ENCODE measurements at places on chromosomes 3 and 15.
A peak's percentile ranks its signal among the peaks of the same experiment; 100 is the strongest.

DNA sequence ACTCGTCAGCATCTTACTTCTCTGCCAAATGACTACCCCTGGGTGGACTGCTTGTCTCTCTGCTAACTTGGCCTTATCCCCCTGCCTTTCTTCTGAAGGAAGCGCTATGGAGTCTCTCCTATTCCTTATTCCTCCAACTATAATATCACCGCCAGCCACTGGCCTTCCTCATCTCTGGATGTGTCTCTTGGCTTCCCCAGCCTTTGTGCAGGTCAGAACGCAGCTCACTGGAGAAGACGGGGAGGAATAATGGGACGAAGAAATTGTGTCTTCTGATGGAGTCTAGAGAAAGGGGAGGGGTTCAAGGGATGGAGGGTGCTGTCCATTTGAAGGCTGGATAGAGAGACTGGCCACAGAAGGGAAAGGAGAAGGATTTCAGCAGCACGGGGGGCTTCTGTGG lies 16.9 kb downstream of the ITGA11 start:
- H3K36me3 ChIP-seq: peaks cover 3% of the 10 kb centered on the region
- no peaks in the 10 kb centered on the region for H3K27me3 ChIP-seq
- H3K27ac ChIP-seq: no peak overlapping the region
- DNase-seq: no peak

- no peaks in the 10 kb centered on the region for H3K27me3 ChIP-seq
- no peak overlapping the region for H3K4me3 ChIP-seq
- H3K27ac ChIP-seq: no peak overlapping the region
- H3K36me3 ChIP-seq: peaks cover 43% of the 10 kb centered on the region
Measured at GRCh38 chr3:131491775-131492174, 11.0 kb downstream of the MRPL3 start.

DNA sequence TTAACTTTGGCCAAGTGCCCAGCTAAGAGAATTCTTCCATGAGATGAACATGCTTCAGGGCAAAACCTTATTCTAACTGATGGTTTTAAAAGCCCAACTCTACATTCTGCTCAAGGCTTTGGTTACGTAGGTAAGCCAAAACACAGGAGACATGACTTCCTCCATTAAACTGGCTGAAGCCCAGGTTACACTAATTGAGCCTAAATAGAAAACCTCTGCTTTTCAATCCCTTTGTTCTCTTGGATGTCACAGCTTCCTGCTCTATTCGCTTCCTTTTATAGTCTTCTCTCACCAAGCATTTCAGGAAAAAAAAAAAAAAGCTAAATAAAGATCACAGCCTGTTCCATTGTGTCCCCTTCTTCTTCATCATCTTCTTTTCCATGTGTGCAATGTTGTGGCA lies 420.4 kb downstream of the TIGIT start:
- peaks cover 13% of the 10 kb centered on the region for H3K4me1 ChIP-seq
- H3K27me3 ChIP-seq: no peaks in the 10 kb centered on the region
- no peaks in the 10 kb centered on the region for H3K36me3 ChIP-seq
- no peak overlapping the region for H3K4me3 ChIP-seq
- no peak overlapping the region for H3K27ac ChIP-seq

- H3K4me1 ChIP-seq: no peaks in the 10 kb centered on the region
- no peak overlapping the region for H3K4me3 ChIP-seq
- H3K27me3 ChIP-seq: no peaks in the 10 kb centered on the region
- H3K36me3 ChIP-seq: no peaks in the 10 kb centered on the region
- H3K27ac ChIP-seq: no peak overlapping the region
- no peak for DNase-seq
Measured at GRCh38 chr3:150300852-150301517, 107.1 kb upstream of the TSC22D2 start.

DNA sequence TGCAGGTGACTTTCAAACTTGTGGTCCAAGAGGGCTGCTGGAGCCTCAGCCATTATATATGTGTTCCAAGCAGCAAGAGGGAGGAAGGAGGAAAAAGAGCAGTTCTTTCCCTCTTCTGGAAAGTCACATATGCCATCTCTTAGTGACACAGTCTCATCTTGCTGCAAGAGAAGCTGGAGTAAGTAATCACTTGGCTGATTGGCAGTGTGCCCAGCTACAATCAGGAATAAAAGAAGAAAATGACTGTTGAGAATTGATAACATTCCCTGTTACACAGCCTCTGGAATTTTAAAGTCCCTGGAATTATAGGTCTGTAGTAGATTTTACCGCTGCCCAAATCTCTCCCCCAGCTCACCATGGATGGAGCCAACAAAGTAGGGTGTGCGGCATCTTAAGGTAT lies 31.4 kb upstream of the LYZL4 start:
- no peaks in the 10 kb centered on the region for H3K4me1 ChIP-seq
- H3K4me3 ChIP-seq: no peak overlapping the region
- H3K27me3 ChIP-seq: no peaks in the 10 kb centered on the region
- H3K36me3 ChIP-seq: no peaks in the 10 kb centered on the region

- DNase-seq: no peak
- H3K27me3 ChIP-seq: no peaks in the 10 kb centered on the region
Measured at GRCh38 chr3:31620656-31621055, 87.9 kb downstream of the STT3B start.

- no peaks in the 10 kb centered on the region for H3K27me3 ChIP-seq
- DNase-seq: peak; percentile 64
- no peaks in the 10 kb centered on the region for H3K36me3 ChIP-seq
- H3K27ac ChIP-seq: peak overlapping the region; percentile 81
- H3K4me1 ChIP-seq: peaks cover 38% of the 10 kb centered on the region
Measured at GRCh38 chr3:126270145-126270811, 86.9 kb downstream of the KLF15 start.

DNA sequence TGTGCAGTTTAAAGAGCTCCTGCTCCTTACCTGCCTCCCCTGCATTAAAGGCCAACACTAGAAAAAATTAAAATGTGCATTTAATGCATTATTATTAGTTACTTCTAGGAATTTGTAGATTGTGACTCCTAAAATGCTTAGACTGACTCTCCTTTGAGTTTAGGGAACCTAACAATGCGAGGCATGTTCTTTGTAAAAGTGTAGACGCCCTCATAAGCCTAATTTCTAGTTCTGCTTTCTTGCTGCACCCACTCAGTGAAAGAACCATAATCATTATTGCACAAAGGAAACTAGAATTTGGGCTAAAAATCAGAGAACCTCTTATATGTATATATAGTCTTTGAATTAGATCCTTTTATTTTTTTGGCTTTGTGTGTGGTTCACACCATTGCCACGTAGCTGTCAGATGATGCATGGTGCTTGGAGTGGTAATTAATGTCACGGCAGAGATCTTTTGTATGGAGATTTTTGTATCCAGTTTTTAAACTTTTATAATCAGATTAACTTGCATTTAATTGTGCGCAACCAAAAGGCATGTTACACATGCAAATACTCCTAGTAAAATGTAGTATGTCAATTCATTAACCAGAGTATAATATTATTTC lies 710 bp downstream of the ABHD10 start:
- DNase-seq: no peak
- H3K27me3 ChIP-seq: no peaks in the 10 kb centered on the region
- peaks cover under 1% of the 10 kb centered on the region for H3K36me3 ChIP-seq
- peaks cover 25% of the 10 kb centered on the region for H3K4me1 ChIP-seq
- peak overlapping the region; percentile 95 for H3K4me3 ChIP-seq

DNA sequence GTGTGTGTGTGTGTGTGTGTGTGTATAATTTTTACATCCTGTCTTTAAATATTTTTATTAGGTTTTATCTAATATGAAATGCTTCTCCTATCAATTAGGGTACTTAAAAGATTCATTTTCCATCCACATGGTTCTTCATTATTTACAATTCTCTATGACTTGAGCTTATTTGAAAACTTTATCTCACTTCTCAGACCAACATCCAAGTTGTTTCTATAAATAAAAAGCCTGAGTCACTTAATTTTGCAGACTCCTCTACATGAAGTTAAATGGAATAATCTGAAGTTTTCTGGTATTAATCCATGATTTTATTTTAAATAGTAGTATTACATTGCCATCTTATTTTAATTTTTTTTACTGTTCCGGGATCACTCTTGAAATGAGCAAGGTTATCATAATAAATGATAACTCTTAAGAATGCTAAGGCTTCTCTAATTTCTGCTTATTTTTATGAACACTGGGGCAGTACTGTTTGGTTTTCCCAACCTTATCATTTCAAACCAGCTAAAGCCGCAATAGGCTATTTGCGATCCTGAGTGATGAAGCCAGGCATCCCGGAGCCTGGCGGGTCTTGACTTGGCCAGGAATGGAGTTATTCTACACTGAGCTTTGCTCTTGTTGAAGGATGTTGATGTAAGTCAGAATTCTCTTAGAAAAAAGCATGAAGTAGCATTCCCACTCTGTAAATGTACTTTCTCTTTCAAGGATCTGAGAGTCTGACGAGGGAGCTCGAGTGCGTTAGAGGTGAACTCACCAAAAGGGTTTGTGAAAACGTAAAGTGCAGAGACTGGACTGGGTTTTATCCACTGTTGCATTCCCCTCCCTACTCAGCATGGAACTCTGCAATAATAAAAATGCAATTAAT lies 220.2 kb upstream of the LRTM1 start:
- H3K27me3 ChIP-seq: no peaks in the 10 kb centered on the region
- no peak for DNase-seq
- peaks cover 5% of the 10 kb centered on the region for H3K4me1 ChIP-seq

DNA sequence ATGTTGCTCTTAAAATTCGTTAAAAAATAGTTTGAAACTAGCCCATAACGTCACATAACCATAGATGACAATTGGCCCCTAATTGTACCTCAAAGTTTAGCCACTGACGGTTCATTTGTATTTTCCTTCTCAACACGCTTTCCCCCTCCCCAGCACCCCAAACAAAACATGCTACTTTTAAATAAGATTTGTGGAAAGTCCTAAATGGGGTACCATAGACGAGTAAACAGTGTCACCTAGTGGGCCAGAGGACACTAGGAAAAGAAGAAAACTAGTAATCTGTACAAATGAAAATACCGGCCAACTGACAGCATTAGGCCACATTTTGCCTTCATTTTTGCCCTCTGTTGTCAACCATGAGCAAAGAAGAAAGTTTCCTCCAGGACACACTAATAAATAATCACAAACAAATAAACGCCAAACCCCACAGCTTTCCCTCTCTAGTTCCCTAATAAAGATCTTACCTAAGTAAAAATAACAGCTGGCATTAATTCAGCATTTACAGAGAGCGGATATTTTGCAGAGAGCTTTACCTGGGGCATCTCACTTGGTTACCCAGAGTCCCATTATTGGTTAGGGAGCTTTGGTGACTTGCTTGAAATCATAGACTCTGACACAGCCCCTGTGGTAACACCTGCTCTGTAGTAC lies 175.1 kb upstream of the ATP11B start:
- no peaks in the 10 kb centered on the region for H3K36me3 ChIP-seq
- H3K4me1 ChIP-seq: no peaks in the 10 kb centered on the region
- no peak for DNase-seq
- H3K27me3 ChIP-seq: no peaks in the 10 kb centered on the region
- no peak overlapping the region for H3K4me3 ChIP-seq

GRCh38 chr3:188505151-188505550 lies 351.2 kb downstream of the LPP start:
- peaks cover 38% of the 10 kb centered on the region for H3K4me1 ChIP-seq
- H3K27ac ChIP-seq: peak overlapping the region; percentile 6
- H3K27me3 ChIP-seq: no peaks in the 10 kb centered on the region
- DNase-seq: no peak
- peaks cover 3% of the 10 kb centered on the region for H3K36me3 ChIP-seq

DNA sequence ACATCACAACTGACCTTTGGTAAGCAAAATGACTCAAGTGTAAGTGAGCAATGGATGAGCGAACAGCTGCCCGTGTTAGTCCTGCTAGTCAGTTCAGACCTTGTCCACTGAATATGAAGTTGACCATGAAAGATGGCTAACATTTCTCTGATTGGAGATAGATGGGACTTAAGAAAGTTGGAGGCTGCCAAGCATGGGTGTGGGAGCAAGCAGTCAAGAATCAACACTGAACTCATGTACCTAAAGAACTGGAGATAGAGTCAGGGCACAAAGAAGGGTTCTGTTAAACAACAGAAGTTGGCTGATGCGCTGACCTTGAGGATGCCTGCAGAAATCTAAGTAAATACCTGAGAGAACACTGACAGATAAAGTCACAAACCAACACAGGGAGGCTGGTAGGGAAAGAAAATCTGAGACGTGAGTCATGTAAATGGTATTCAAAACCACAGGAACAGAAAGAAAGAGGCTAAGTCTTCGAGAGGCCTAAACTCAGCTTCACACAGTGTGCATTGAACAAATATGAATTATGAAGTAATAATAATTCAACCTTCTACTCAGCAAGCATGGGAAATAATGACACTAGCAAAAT lies 30.7 kb upstream of the ANPEP start:
- no peak for DNase-seq
- no peak overlapping the region for H3K4me3 ChIP-seq
- peaks cover 3% of the 10 kb centered on the region for H3K36me3 ChIP-seq
- H3K4me1 ChIP-seq: peaks cover 11% of the 10 kb centered on the region
- peak overlapping the region; percentile 33 for H3K27ac ChIP-seq

DNA sequence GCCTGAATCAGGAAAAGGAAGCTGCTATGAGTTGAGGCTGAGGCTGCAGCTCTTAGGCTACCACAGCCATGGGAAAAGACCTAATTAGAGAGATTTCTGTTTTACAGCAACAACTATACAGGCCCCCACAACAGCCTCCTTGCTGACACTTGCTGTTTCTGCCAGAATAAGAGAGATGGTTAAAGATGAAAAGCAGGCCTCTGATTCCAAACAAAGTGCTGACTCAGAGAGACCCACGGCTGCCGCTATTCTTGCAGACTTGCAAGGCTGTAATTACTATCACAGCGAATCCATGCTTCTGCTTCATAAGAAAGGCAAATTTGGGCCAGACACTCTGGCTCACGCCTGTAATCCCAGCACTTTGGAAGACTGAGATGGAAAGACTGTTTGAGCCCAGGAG lies 41.8 kb downstream of the MCF2L2 start:
- no peaks in the 10 kb centered on the region for H3K27me3 ChIP-seq
- no peak overlapping the region for H3K4me3 ChIP-seq
- H3K4me1 ChIP-seq: no peaks in the 10 kb centered on the region
- DNase-seq: no peak

- no peak overlapping the region for H3K27ac ChIP-seq
- H3K4me1 ChIP-seq: peaks cover 16% of the 10 kb centered on the region
- H3K27me3 ChIP-seq: no peaks in the 10 kb centered on the region
- no peak for DNase-seq
- no peaks in the 10 kb centered on the region for H3K36me3 ChIP-seq
Measured at GRCh38 chr3:22496641-22497040, 706.5 kb upstream of the UBE2E2 start.

- DNase-seq: no peak
- H3K4me1 ChIP-seq: no peaks in the 10 kb centered on the region
- H3K36me3 ChIP-seq: no peaks in the 10 kb centered on the region
- H3K27me3 ChIP-seq: no peaks in the 10 kb centered on the region
- H3K27ac ChIP-seq: no peak overlapping the region
- H3K4me3 ChIP-seq: no peak overlapping the region
Measured at GRCh38 chr3:136559896-136560295, 192.3 kb downstream of the STAG1 start.

DNA sequence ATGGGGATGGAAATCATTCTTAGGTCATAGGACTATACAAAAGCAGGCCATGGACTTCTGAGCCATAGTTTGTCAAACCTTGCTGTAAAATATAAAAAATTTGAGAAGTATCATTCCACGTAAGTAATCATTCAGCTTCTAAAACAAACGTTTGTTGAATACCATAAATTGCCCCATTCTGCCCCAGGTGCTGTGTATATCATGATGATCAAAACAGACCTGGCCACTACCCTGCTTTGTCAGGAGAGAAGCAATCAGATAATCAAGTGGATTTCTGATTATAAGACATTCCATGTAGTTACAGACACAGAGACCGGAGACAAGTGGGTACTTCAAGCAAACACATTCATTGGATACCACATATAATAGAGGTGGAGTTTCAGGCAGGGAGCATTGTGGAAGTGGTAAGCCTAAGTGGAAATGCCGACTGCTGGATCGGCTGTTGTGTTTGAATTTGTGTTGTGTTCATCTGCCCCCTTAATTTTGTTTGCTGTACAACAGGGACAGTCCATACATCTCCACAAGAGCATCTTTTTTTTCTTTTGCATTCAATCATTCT lies 61.7 kb downstream of the TGFBR2 start:
- peaks cover 34% of the 10 kb centered on the region for H3K4me1 ChIP-seq
- H3K36me3 ChIP-seq: peaks cover 13% of the 10 kb centered on the region
- DNase-seq: no peak

All from thoracic aorta (tissue), 2 donors.